ENCODE measurements at places on chromosomes 7 and 10. TPM values are rescaled to one million over a fixed set of nuclear protein-coding genes. Genes with fewer than 3 reads are reported as not detected.

MRC1 gene
- 1.7 TPM for total RNA-seq

CLRN3 gene
- total RNA-seq: not detected

JCAD gene
- 0.03 TPM for total RNA-seq

SEMA3A gene
- 3.3 TPM for total RNA-seq

SPDYE2B gene
- not detected for total RNA-seq

PPIF gene
- total RNA-seq: 57.0 TPM

GRCh38 chr7:157003756-157004520 lies 6.5 kb downstream of the MNX1 start:
- H3K4me3 ChIP-seq: no peak overlapping the region
- H3K36me3 ChIP-seq: no peaks in the 10 kb centered on the region
- H3K27me3 ChIP-seq: peaks cover 83% of the 10 kb centered on the region
- no peak for DNase-seq
- H3K27ac ChIP-seq: no peak overlapping the region

GRCh38 chr7:158820656-158821055 lies 8.7 kb downstream of the ESYT2 start:
- peak overlapping the region; percentile 89 for H3K27ac ChIP-seq
- no peak for DNase-seq
- peak overlapping the region; percentile 73 for H3K4me3 ChIP-seq

DNA sequence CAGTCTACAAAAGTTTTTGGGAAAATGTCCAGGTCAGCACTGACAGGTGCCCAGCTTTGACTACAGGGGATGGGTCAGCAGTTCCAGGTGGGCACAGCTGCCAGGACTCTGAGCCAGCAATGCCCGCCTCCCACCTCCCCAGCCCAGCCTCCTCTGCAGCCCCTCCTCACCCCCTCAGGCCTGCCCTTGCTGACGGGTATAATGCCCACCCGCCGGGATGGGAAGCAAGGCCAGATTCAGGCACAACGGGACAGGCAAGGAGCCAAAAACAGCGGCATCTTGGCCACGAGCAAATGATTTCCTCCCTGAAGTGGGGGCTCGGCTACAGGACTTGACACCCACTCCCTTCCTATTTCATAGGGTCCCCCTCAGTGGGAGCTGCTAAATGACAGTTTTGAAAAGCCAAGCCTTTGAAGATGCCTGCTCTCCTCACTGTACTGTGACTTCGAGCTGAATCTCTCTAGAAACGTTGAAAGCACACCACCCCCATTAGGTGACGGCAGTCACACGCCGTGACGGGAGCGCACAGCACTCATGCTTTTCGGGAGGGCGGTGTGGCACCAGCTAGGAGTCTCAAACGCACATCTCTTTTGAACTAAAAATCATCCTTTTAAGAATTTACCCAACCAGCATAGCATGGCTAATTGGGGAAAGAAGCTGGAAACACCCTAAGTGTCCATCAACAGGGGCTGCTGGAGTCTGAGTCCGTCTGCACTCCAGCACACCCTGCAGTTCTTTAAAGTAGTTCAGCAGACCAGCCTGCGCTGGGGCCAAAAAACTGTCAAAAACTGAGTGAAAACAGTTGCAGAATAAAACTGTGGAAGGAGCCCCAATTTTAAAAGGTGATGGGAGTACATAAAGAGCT lies 29.6 kb downstream of the MAD1L1 start:
- no peaks in the 10 kb centered on the region for H3K36me3 ChIP-seq
- no peak overlapping the region for H3K4me3 ChIP-seq
- no peaks in the 10 kb centered on the region for H3K27me3 ChIP-seq
- no peak overlapping the region for H3K27ac ChIP-seq

DNA sequence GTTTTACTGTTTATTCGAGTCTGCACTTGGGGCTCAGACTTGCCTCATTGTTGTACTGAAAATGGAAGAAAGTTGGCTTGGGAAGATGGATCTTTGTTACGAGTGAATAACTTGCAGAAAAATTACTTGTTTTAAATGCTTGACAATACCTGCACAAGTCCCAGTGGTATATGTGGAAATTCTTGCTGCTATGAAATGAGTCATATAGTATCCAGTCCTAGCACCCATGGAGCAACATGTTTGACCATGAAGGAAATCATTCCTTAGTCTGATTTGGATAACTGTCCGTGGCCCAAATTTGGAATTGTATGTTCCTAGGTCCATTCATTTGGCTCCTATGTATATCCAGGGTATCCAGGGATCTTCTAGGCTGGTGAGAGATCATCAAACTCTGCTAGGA lies 1096.8 kb downstream of the KCNMA1 start:
- no peak for DNase-seq
- no peak overlapping the region for H3K4me3 ChIP-seq
- H3K27me3 ChIP-seq: peaks cover 2% of the 10 kb centered on the region
- H3K27ac ChIP-seq: no peak overlapping the region
- no peaks in the 10 kb centered on the region for H3K4me1 ChIP-seq

DNA sequence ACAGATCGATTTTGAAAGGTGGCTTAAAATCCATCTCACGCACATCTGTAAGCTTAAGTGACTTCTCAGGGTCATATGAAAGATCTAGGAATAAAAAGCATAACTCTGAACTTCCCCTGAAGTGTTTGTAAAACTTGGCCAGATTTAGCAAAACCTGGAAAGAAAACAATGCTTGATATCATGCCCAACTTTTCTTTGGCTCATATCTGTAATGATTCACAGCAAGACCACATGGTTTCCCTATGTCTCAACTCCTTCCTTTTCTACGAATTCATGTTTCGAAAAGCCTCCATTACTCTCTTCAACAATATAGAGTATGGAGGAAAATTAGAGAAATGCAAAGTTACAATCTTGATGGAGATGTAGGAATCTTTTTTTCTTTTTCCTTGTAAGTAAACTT lies 20.1 kb upstream of the CABCOCO1 start:
- no peak for DNase-seq
- no peak overlapping the region for H3K27ac ChIP-seq
- no peaks in the 10 kb centered on the region for H3K36me3 ChIP-seq
- H3K27me3 ChIP-seq: peaks cover 6% of the 10 kb centered on the region
- H3K4me3 ChIP-seq: no peak overlapping the region

- peaks cover 44% of the 10 kb centered on the region for H3K4me1 ChIP-seq
- no peak overlapping the region for H3K27ac ChIP-seq
- no peak overlapping the region for H3K4me3 ChIP-seq
- DNase-seq: no peak
Observed at GRCh38 chr10:27527666-27528295, 23.7 kb downstream of the RAB18 start.

GRCh38 chr7:45873355-45873754 lies 473 bp upstream of the CCDC201 start:
- no peak overlapping the region for H3K27ac ChIP-seq
- peaks cover 4% of the 10 kb centered on the region for H3K27me3 ChIP-seq
- DNase-seq: no peak
- no peaks in the 10 kb centered on the region for H3K36me3 ChIP-seq
- no peak overlapping the region for H3K4me3 ChIP-seq

GRCh38 chr7:77258014-77258413 lies 58.4 kb upstream of the FGL2 start:
- H3K27me3 ChIP-seq: no peaks in the 10 kb centered on the region
- DNase-seq: no peak
- no peak overlapping the region for H3K4me3 ChIP-seq
- H3K36me3 ChIP-seq: peaks cover 2% of the 10 kb centered on the region
- no peaks in the 10 kb centered on the region for H3K4me1 ChIP-seq

GRCh38 chr7:4225881-4226523 lies 456.1 kb upstream of the FOXK1 start:
- H3K4me1 ChIP-seq: no peaks in the 10 kb centered on the region
- DNase-seq: no peak
- H3K27ac ChIP-seq: no peak overlapping the region
- no peaks in the 10 kb centered on the region for H3K27me3 ChIP-seq
- H3K36me3 ChIP-seq: no peaks in the 10 kb centered on the region

- H3K27ac ChIP-seq: no peak overlapping the region
- no peaks in the 10 kb centered on the region for H3K36me3 ChIP-seq
- no peak overlapping the region for H3K4me3 ChIP-seq
- no peak for DNase-seq
Observed at GRCh38 chr7:132117636-132118035, 458.6 kb downstream of the PLXNA4 start.

DNA sequence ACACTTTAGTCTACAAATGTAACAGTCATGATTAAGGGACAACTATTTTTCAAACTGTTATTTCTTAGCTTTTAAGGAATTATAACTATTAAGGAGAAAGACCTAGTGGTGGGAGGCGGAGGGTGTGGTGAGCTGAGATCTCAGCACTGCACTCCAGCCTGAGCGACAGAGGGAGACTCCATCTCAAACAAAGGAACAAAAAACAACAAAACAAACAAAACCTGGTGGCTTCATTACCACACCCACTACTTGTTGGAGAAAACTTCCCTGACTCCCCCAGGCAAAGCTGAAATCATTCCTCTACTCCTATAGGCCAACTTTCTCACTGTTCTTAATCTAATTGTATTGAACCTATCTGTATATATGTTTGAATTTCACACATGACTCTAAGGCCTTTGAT lies 3.2 kb downstream of the POLR1F start:
- peaks cover 5% of the 10 kb centered on the region for H3K36me3 ChIP-seq
- H3K4me1 ChIP-seq: peaks cover 33% of the 10 kb centered on the region
- no peak for DNase-seq
- H3K4me3 ChIP-seq: no peak overlapping the region

- H3K4me1 ChIP-seq: no peaks in the 10 kb centered on the region
- DNase-seq: no peak
- peaks cover 10% of the 10 kb centered on the region for H3K36me3 ChIP-seq
- no peaks in the 10 kb centered on the region for H3K27me3 ChIP-seq
- no peak overlapping the region for H3K4me3 ChIP-seq
- no peak overlapping the region for H3K27ac ChIP-seq
Observed at GRCh38 chr10:73837072-73837471, 25.7 kb upstream of the NDST2 start.

DNA sequence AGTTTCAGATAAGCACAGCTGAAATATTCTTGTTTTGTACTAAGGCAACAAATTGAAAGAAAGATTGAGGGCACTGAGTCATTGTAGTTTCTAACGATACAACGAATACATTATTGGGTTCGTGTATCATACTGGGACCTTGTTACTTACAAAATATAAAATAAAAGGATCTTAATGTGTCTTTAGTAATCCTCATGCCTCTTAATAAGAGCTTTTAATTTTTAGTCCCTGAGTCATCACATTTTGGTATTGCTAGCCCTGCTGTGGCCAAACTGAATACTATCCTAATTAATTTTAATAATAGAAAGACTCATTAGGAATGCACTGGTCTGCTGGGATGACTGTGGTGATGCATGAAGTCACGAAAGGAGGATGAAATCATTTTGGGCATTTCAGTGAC lies 309.7 kb downstream of the EXOC4 start:
- peaks cover 11% of the 10 kb centered on the region for H3K36me3 ChIP-seq
- no peak overlapping the region for H3K27ac ChIP-seq
- no peak for DNase-seq
- H3K4me3 ChIP-seq: no peak overlapping the region

GRCh38 chr7:121410829-121411596 lies 14.9 kb upstream of the FAM3C start:
- DNase-seq: no peak
- peak overlapping the region; percentile 9 for H3K4me3 ChIP-seq
- H3K36me3 ChIP-seq: no peaks in the 10 kb centered on the region
- H3K27ac ChIP-seq: no peak overlapping the region
- H3K27me3 ChIP-seq: peaks cover 10% of the 10 kb centered on the region
- H3K4me1 ChIP-seq: peaks cover 4% of the 10 kb centered on the region

DNA sequence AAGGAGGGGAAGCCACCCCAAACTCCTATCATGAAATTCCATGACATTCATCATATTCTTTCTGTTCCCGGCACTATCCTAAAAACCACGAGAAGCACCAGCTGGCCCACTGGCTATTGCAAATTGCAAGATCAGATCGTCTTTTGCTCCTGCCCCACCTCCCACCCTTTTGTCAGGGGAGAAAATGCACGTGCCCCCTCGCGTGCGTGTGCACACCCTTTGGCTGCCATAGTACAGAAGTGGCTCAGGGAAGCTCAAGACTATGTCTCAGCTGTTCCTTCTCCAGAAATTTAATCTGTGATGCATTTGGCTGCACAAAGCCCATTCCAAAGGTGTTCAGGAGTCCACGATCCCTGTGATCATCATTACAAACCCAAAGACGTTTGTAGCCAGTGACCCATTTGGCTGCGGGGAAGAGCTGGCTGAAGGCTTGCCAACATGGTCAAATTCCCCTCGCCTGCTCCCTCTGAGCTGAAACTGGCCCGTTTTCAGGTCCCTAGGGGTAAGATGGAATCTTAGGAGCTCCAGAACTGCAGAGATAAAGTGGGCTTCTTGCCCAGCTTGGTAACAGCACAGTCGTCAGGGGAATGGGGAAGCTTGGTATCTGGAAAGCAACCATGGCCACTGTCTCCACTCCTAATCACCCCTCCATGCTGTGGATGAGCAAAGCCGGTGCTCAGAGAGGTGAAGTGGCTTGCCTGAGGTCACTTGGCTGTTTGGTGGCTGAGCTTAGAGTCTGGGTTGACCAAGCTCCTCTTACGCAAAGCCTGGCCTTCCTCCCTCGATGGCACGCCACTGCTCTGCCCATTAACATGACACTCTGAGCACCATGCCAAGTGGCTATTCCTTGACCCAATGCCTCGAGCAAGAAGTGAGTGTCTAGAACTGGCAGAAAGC lies 155.4 kb downstream of the NEURL1 start:
- no peak overlapping the region for H3K27ac ChIP-seq
- no peak for DNase-seq
- H3K4me1 ChIP-seq: peaks cover 6% of the 10 kb centered on the region
- no peak overlapping the region for H3K4me3 ChIP-seq

- H3K36me3 ChIP-seq: no peaks in the 10 kb centered on the region
- no peak overlapping the region for H3K27ac ChIP-seq
Observed at GRCh38 chr10:111986079-111986478, 197.5 kb downstream of the GPAM start.

- no peak overlapping the region for H3K27ac ChIP-seq
- H3K4me3 ChIP-seq: no peak overlapping the region
- no peak for DNase-seq
- H3K36me3 ChIP-seq: no peaks in the 10 kb centered on the region
- H3K27me3 ChIP-seq: no peaks in the 10 kb centered on the region
Observed at GRCh38 chr7:101863598-101863997, 46.2 kb downstream of the CUX1 start.

GRCh38 chr10:35359873-35360272 lies 23.6 kb downstream of the CCNY start:
- peaks cover 26% of the 10 kb centered on the region for H3K4me1 ChIP-seq
- DNase-seq: no peak
- H3K27ac ChIP-seq: no peak overlapping the region

- no peak overlapping the region for H3K4me3 ChIP-seq
- no peak overlapping the region for H3K27ac ChIP-seq
- H3K36me3 ChIP-seq: no peaks in the 10 kb centered on the region
Observed at GRCh38 chr10:34868589-34868988, 53.5 kb upstream of the PARD3 start.

Data from activated naive CD8-positive, alpha-beta T cell treated with anti-CD3 and anti-CD28 coated beads, Interleukin-2, amount 10 ng/mL, durations not matched to agents 7 days and 5 days (primary cell).